A172 (cell line): ENCODE measurements at places on chromosomes 4 and X. TPM values are rescaled to one million over a fixed set of nuclear protein-coding genes. Genes with fewer than 3 reads are reported as not detected.

The LDB2 gene
- not detected in 2 replicates for total RNA-seq

DNA sequence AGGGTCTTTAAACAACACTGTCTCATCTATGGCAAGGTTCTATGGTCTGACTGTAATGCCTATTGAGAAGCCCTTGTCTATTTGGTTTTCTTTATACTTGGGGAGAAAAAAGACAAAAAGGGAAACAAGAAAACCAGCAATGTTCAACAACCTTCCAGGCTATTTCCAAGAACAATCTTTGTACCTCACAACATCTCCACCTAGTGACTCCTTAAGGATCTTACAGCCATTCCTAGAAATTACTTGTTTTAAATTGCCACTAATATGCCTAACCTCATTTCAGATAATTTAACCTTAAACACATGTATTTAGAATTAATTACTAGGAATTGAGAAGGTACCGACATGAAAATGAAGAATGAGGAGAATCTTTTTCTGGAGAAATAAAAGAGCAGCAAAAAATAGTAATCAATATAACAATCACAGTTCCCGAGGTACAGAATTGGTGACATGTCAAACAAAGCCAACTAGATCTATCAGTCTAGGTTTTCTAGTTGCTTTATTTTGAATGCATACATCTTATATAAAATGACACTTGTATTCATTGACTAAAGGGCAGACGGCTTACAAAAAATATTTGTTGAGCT, 1.6 kb upstream of the RBM46 start:
- DNase-seq, result peak; percentile 22

GRCh38 chr4:30402276-30402675, 317.9 kb upstream of the PCDH7 start:
- no peak for DNase-seq

DNA sequence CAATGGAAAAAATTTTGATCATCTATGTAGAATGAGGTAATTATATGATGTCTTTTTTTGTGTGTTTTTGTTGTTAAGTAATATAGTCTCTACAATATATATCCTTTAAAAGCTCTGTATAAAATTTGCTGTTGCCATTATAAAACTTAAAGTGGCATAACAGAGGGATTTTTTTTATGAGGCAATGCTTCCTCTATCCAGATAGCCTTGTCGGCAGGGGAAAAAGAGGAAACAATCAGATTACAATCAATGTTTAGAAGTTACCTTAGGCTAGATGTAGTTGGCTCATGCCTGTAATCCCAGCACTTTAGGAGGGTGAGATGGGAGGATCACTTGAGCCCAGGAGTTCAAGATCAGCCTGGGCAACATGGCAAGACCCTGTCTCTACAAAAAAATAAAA, 86.8 kb downstream of the DIAPH2 start:
- no peak for DNase-seq

The DGAT2L6 gene
- not detected in 2 replicates for total RNA-seq

GRCh38 chrX:104469771-104470170, 96.2 kb upstream of the IL1RAPL2 start:
- DNase-seq, result no peak

- DNase-seq, result no peak
Measured at GRCh38 chrX:85379174-85379907, at the start of gene POF1B. TSS of gene POF1B (minus strand) at chrX:85379665. CDS start at chrX:85379454, 211 bp downstream.

GRCh38 chr4:113142351-113142750, 92.9 kb downstream of the ANK2 start:
- DNase-seq, result no peak

The TMPRSS11A gene
- total RNA-seq, result not detected in 2 replicates

DNA sequence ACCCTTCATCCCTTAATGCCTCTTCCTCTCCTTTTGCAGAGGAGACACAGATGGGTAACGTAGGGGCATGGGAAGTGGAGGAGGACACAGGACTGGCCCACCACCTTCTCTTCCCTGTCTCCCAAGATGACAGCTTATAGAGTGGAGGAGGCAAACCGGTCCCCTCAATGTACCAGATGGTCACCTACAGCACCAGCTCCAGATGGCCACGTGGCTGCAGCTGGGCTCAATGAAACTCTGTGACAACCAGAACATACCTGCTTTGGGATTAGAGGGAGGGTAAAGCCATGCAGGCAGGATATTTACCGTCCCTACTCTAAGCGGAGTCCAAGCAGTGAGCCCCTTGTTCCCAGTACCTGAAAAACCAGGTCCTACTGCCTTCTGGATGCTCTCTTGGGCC, 7.5 kb upstream of the KLHL15 start:
- DNase-seq, result no peak

- DNase-seq, result no peak
Measured at GRCh38 chr4:155119006-155119405, 89.4 kb upstream of the NPY2R start.

GRCh38 chrX:108091878-108092291, 307 bp downstream of the ATG4A start:
- DNase-seq, result no peak

- no peak for DNase-seq
Measured at GRCh38 chr4:137881641-137882040, 349.3 kb upstream of the PCDH18 start.

DNA sequence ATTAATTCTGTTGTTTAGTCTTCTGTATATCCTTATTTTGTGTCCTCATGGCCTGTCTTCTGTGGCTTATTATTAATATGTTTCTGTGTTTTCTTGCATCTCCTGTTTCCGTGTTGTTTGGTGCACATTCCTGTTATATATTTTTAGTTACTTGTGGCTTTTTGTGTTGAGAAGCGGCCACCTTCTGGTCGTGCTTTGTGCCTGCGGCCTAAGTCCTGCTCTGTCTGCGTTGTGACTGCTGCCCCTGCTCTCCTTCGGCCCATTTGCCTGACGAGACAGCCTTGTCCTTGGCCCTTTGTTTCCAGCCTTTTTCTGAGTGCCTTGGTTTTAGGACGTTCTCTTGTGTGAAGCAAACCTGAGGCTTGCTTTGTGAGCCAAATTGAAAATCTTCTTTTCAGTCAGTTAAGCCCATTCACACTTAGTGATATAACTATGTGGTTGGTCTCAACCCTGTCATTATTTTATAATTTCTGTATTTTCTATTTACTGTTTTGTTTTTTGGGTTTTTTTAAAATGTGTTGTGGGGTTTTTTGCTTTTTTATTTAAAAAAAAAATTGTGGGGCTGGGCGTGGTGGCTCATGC, 43.8 kb downstream of the TNIP2 start:
- no peak for DNase-seq

DNA sequence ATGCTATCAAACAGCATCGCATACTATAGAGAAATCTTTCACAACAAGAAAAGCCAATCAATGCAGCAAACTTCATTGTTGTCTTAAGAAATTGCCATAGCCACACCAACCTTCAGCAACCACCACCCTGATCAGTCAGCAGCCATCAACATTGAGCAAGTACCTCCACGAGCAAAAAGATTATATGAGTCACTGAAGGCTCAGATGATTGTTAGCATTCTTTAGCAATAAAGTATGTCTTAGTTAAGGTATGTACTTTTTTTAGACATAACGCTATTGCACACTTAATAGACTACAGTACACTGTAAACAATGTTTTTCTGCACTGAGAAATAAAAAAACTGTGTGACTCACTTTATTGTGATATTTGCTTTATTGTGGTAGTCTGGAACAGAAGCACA, 37.8 kb upstream of the FUNDC1 start:
- DNase-seq, result peak; percentile 48

The TRIML2 gene
- total RNA-seq, result 1.0 and 1.9 TPM in 2 replicates

The SAGE1 gene
- total RNA-seq, result not detected in 2 replicates

DNA sequence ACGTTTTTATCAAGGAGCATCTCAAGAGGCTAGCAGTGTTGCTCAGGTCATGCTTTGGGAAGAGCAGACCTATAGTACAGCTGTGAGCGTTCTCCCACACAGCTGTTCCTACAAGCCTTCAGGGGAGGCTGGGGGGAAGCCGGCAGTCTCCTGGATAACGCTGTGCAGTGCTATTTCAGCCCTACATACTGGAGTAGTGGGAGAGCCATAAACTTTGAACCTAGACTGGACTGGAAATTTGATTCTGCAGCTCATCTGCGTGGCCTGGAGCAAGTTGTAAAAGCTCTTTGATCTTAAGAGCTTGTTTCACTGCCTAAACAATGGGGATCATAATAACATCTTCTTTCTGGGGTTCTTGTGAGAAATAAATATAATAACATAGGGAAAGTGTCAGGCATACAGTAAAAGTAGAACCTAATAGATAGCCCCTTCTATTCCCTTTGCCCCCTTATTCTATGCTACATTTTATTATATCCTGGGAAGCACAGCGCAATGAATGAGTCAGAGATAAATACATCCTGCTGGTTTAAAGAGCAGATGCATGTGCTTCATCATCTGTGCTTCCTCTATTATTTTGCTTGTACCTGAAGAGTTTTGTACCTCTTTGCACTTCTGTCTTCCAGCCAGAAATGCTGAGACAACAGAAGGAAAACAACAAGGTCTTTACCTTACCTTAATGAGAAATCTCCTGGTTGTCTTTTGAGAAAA, 14.7 kb upstream of the AMBN start:
- peak; percentile 4 for DNase-seq

DNA sequence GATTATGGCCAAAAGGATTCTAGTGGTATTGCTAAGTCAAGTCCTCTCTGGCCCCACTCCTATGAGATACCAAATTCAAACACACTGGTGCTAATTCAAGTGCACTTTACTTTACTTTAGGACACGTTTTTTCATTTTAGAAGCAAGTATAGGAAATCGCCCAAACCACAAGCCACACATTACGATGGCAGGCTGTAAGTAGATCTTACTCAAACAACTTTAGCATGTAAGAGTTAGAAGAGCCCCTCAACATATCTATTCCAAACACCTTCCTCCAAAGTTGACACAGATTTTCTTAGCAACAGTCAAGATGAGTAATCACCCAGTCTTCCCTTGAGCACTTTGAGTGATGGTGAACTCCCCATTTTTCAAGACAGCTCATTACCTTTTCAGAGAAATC, 43.6 kb downstream of the DRD5 start:
- DNase-seq, result no peak

The NLRP2B gene
- total RNA-seq, result not detected in 2 replicates

The USP26 gene
- total RNA-seq, result not detected in 2 replicates

The PAGE4 gene
- not detected in 2 replicates for total RNA-seq

The RGS12 gene
- 12.4 and 16.2 TPM in 2 replicates for total RNA-seq

The ETDA gene
- not detected in 2 replicates for total RNA-seq

The GAGE12H gene
- not detected in 2 replicates for total RNA-seq

- DNase-seq, result peak; percentile 10
Measured at GRCh38 chrX:154317391-154317995, 21.9 kb downstream of the TKTL1 start.

The CCDC110 gene
- total RNA-seq, result 2.3 and 5.3 TPM in 2 replicates

The CXCL6 gene
- total RNA-seq, result not detected in 2 replicates

The SRP72 gene
- 79.8 and 95.5 TPM in 2 replicates for total RNA-seq

The MMRN1 gene
- not detected in 2 replicates for total RNA-seq

DNA sequence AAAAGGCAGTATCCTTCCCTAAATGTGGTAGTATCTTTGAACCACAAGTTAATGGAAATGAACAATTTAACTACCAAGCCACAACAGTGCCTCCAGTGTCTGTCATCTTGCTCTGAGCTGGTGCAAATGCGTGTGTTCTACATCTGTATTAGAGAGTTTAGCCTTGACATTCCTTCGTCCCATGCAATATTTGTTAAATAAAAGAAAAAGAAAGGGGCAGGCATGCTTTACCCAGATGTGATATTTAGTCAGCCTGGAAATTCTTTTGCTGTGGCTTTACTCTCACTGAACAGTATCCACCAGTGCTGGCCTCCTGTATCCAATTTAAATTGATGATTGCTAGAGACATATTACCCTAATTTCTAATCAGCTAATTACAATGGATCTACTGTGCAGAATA, 310.5 kb downstream of the CFAP299 start:
- DNase-seq, result no peak

DNA sequence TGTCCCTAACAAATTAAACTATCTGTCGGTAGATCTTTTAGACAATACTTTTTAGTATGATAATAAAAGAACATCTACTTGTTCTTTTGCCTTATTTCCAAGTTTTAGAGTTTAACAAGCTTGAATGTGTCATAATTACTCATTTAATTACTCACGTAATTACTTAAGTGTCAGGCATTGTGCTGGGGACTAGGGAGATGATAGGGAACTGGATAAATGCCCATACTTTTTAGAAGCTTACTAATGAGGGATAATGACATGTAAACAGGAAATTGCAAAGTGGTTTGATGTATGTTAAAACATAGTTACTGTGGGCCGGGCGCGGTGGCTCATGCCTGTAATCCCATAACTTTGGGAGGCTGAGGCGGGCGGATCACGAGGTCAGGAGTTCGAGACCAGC, 158.3 kb downstream of the DMD start:
- no peak for DNase-seq

The TENM3 gene
- 87.7 and 92.1 TPM in 2 replicates for total RNA-seq

- DNase-seq, result no peak
Measured at GRCh38 chr4:120053911-120054310, 12.7 kb downstream of the MAD2L1 start.

The TRIM60 gene
- not detected in 2 replicates for total RNA-seq

DNA sequence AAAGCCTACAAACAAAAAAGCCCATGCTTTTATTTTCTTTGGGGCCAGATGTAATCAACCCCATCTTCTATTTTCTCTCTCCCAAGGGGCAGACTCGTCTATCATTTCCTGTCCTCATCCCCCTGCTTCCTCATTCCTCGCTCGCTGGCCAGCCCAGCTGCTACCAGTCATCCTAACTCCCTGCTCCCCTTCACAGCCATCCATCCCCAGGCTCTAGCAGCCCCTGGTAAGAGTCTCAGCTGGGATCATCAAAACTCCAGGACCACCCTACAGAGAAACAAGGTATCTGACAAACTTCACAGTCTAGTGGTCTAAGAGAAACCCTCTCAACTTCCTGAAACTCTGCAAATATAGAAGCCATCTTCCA, 23.6 kb downstream of the SH3KBP1 start:
- no peak for DNase-seq

The PNCK gene
- 0.48 and 2.7 TPM in 2 replicates for total RNA-seq

DNA sequence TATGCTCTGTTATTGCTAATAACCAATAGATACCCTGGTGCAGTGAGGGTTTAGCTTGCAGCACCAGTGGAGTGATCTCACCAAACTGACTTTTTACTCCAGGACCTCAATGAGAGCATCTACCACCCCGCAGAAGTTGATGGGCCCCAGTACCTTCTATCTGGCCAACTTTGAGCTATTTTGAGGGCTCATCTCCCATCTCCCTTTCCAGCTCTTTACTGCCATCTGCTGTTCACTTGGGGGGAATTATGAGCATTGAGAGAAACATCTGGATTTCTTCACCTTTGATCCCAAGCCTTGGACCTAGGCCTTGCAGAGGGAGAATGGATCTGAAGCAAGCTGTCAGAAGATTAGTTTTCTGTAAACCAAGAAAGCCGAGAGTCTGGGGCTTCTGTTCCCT, 143.6 kb downstream of the TMEM164 start:
- DNase-seq, result no peak

The RBMXL3 gene
- not detected in 2 replicates for total RNA-seq

- DNase-seq, result no peak
Measured at GRCh38 chr4:109930464-109930863, 17.8 kb downstream of the EGF start.

The KIAA1210 gene
- 0.10 TPM in 1 of 2 replicates, not detected in the other for total RNA-seq

GRCh38 chr4:127782025-127782274, 172 bp upstream of the HSPA4L start:
- no peak for DNase-seq

- DNase-seq, result no peak
Measured at GRCh38 chr4:102616636-102617035, 115.5 kb downstream of the NFKB1 start.
